ENCODE measurements at places on chromosomes 4 and X.

- DNase-seq = no peak
Measured at GRCh38 chrX:39766085-39766726, 331.6 kb downstream of the BCOR start.

- no peak for DNase-seq
Measured at GRCh38 chr4:288891-289290, 16.4 kb downstream of the ZNF732 start.

- no peak for DNase-seq
Measured at GRCh38 chr4:113114884-113115283, 65.4 kb downstream of the ANK2 start.

DNA sequence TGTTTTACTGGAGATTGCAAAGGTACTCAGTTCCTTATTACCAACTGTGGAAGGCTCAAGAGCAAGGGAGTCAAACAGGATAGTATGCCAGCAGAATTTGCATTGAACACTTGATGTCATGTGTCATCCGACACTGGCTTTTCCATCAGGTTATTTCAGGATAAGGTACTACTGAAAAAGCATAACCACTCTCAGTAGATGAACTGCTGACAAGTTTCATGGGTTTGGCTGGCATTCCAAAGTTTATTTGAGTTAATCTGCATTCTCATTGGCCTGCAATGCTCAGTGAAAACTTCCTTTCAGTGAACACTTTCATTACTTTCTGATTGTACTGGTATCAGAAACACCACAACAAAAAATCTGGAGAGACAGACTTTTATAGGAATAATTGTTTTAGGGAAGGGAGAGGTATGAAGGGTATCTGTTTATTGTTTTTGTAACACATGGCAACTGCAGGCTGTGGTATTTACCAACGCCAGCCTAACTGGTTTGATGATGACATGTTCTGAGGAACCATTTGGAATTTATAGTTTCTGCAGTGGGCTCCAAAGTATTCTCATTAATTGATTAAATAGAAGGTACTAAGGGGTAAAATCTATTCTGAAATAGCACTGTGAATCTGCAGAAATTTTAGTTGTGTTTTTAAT, 345.7 kb upstream of the NR3C2 start:
- no peak for DNase-seq

DNA sequence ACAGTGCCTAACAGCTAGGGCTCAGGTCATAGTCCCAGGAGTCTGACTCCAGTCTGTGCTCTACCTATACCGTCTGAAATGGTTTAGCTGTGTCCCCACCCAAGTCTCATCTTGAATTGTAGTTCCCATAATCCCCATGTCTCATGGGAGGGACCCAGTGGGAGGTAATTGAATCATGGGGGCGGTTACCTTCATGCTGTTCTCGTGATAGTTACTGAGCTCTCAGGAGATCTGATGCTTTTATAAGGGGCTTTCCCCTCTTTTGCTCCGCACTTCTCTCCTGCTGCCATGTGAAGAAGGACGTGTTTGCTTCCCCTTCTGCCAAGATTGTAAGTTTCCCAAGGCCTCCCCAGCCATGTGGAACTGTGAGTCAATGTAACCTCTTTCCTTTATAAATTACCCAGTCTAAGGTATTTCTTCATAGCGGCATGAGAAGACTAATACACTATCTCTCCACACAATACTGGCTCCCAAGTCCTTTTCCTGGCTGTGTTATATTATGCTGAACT, 110.8 kb downstream of the AFAP1 start:
- DNase-seq = no peak

DNA sequence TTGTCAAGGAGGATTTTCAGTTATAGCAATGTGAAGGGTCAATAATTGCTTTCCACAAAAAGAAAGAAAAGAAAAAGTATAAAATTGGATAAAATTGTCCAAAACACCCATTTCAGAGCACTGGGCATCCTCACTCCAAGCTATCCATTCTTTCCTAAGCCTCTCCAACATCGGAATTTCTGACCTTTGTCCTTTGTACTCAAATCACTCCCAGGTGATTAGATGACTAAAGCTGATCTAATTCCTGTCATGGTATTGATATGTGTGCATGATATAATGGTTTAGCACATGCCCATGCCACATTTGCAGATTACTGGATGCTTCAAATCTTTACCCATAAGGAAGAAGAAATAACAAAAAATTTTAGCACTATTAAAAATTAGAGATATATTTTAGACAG, 152.3 kb downstream of the CENPC start:
- no peak for DNase-seq

DNA sequence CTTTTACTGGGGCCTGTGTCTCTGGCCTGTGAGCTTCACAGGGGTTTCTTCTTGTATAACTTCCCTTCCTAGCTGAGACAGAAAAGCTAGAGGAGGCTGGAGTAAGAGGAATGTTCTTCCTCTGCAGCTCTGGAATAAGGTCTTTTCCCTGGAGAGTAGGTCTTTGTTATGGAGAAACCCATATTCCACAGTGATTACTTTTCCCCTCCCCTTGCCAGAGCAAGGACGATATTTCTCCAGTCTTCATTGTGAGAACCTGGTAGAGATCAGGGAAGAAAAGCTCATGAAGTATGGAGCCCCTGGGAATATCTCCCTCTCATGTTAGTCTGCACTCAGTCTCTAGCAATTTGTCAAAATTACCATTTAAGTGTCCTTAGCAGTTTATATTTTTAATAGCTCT, 18.7 kb upstream of the GLRB start:
- no peak for DNase-seq

DNA sequence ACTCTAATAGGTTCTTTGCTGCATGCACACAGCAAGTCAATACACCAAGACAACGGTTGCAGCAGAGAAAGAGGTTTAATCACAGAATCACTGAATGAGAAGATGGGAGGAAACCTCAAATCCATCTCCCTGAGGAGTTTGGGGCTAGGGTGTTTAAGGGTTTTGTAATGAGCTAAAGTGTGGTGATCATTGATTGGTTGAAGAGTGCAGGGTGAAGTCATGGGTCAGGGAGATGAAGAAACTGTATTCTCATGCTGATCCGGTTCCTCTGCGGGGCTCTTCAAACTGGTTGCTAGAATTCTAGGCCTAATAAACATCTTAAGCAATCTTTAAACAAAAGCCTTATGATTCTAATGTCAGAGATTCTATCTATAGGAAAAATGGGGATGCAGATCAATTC, 432.5 kb upstream of the FAM47C start:
- no peak for DNase-seq

GRCh38 chrX:70029863-70030262, 19.9 kb downstream of the AWAT2 start:
- DNase-seq = no peak

DNA sequence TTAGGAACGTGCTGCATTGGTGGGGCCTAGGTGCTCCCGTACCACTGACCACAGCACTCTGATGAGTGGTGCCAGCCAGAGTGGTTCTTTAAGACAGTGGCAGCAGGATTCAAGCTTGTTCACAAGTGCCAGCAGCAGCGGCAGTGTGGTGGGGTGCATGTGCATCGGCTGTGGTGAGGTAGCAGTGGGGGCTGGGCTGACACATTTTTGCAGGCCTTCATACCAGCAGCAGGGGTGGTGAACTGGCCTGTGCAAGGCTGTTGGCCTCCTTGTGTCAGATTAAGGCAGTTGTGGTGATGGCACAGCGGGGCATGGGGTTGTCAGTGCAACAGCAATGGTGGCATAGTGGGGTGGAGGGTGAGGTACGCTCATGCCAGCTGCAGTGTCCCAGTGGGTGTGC, 131.4 kb downstream of the PABPC4L start:
- DNase-seq = no peak

DNA sequence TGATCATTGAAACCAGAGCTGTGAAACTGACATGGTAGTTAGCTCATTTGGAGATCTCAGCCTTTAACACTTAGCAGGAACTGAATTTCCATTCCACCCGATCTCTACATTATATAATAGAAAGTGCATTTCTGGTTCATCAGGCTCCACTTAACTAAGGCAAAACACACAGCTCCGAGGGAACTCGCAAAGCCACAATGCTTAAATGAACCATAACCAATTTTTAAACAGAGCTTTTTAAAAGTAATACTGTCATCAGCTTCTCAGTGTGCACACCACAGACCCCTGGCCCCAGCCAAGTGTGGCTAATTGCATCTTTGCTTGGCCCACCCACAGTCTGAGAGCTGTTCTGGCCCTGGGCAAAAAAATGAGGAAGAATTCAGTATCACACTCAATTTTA, 66.1 kb downstream of the DCHS2 start:
- DNase-seq = no peak

- DNase-seq = peak; percentile 40
Measured at GRCh38 chr4:151031831-151032605, 16.9 kb upstream of the LRBA start.

- DNase-seq = no peak
Measured at GRCh38 chr4:106268786-106269185, 47.2 kb downstream of the TBCK start.

GRCh38 chrX:136909119-136909705, 28.7 kb upstream of the RBMX start:
- peak; percentile 87 for DNase-seq

DNA sequence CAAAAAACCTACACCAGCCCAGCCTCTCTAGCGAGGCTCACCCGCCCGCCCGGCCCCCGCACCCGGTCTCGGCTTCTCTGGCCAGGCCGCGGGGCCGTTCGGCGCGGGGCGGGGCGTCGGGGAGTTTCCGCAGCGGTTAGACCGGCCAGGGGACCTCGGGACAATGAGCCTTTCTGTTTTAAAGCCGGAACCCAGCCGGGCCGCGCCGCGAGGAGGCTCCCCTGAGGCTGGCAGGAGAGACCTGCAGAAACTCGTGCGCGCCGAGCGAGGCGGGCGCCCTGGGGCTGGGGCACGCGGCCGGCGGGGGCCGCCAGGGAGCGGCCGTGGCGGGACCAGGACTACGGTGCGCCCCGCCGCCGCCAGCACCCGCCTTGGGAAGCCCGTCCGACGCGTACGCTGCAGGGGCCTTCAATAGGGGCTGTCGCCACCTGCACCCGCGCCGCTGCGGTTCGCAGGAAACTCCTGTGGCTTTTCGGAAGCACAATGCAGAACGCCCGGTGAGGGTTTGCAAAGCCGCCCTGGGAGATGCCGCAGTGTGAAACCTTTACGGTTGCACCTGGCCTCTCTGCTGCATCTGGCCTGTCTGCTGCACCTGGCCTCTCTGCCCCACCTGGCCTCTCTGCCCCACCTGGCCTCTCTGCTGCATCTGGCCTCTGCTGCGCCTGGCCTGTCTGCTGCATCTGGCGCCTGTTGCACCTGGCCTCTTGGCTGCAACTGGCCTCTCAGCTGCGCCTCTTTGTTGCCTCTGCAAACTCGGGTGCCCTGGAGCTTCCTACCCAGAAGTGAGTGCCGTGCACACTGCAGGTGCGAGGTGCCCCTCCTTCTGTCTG, 63.9 kb downstream of the TRAPPC11 start:
- DNase-seq = peak; percentile 84

DNA sequence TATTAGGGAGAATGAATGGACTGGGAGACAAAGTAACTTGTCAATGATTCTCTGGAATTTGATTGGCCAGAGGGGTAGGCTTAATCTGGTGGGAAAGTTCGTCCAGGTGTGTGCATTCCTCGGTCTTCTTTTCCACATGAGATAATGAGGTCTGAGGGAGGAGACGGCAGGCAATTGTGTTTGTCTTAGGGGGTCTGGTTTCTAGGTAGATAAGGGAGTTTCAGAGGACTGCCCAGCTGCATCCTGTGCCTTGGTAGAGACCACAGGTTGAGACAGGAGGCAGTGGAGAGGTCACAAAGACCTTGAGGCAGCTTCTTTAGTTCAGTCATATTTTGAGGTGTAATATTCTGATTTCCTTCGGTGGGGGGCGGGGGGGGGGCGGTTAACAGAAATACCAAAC, 4.3 kb downstream of the MGST2 start:
- no peak for DNase-seq

DNA sequence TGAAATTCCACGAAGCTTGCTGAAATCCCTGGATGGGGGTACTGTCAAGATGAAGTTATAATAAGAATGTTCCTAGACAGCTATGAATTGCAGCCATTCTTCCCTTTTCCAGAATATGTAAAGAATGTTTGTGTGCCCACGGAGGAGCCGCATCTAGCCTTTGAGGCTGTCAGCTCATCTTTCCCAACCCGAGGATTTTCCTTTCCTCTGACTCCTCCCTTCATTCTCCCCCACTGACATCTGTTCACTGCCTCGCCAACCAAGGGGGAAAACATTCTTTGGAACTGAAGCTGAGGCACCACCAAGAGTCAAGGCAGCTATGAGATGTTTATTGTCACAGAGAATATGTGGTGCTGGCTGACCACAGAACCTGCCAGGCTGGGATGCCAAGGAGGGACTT, 8.8 kb downstream of the NHSL2 start:
- no peak for DNase-seq

DNA sequence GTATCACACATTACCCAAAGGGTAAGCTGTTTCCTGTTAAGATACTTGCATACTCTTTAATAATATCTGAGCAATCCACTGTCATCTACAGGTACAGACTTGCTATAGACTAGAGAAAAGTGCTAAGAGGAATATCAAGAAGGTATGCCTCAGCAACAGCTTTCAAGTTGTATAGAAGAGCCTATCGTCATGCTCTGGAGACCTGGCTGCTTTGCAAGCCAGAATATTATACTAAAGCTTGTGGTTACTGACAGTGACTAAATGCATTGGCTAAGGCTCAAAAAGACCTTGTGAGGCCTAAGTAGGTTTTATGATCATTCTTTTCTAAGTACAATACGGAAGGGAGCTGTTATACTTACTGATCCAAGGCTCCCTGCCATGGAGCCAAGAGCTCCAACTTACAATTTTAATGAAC, 11.3 kb downstream of the LAMP2 start:
- DNase-seq = peak; percentile 14

- peak; percentile 60 for DNase-seq
Measured at GRCh38 chr4:38503689-38504395, 160.2 kb upstream of the KLF3 start.

GRCh38 chrX:56974408-56974807, 20.9 kb downstream of the SPIN3 start:
- no peak for DNase-seq

GRCh38 chrX:78957768-78958130, 12.6 kb downstream of the P2RY10 start:
- peak; percentile 19 for DNase-seq

- no peak for DNase-seq
Measured at GRCh38 chr4:183256343-183256742, 63.7 kb downstream of the CLDN22 start.

- DNase-seq = no peak
Measured at GRCh38 chr4:171117457-171117856, 695.7 kb upstream of the GALNTL6 start.

- peak; percentile 14 for DNase-seq
Measured at GRCh38 chr4:74754218-74754617, 40.1 kb downstream of the BTC start.

- no peak for DNase-seq
Measured at GRCh38 chrX:3748052-3748559, 34.7 kb upstream of the PRKX start.

GRCh38 chrX:132790329-132790728, 168.1 kb downstream of the HS6ST2 start:
- DNase-seq = no peak

GRCh38 chrX:2360731-2361130, 140.0 kb downstream of the DHRSX start:
- DNase-seq = no peak

DNA sequence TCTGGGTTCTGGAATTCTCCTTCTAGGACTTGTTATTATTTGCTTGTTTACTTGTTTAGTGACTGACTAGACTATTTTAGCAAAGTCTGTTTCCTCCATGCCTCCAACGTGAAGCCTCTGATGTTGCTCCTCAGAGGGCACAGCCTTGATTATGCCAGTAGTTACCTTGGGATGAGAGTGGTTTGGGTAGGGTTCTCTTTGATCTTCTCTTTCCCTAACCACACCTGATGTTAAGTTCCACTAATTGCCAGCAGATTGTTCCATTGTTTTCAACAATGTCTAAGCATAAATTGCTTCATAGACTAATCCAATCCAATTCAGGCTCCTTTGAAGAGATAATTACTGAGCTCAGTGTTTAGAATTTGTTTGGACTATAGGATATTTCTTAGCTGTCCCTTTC, 352.7 kb upstream of the DIPK2B start:
- DNase-seq = no peak

Data from GM10248 (cell line).